RCC 7860 (cell line): ENCODE measurements at places on chromosomes 11 and 22.
A peak's percentile ranks its signal among the peaks of the same experiment; 100 is the strongest.

DNA sequence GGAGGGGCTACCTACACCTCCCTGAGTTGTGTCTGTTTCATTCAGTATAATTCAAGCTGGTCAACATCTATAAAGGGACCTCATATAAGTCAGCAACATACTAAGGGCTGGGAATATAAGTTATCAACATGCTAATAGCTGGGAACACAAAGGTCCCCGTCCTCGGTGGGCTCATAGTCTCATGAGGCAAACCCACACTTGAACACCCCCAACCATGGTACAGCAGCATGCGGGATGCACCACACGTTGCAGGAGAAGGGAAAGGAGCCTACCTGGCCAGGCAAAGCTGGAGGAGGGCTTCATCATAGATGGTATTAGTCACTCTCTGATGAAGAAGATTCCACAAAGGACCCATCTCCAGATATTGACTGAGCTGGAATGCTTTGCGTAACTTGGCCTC, 561.8 kb upstream of the B3GAT1 start:
- no peak for DNase-seq

DNA sequence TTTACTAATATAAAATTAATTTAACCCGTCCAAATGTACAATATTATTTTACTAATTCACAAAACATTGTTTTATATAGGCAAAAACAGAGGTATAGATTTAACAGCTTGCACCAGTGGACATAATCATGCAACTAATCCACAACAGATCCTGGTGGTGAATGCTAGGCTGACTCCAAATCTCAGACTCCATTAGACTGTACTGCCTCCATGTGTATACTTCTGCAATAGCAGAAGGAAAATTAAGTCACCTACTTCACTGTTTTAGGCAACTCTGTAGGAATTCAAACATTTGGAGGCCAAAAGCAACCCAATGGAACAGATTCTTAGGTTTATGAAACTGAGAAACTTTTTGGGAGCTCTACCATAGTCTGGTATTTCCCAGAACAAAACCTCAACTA, 30.0 kb upstream of the RAB39A start:
- peak; percentile 58 for DNase-seq

DNA sequence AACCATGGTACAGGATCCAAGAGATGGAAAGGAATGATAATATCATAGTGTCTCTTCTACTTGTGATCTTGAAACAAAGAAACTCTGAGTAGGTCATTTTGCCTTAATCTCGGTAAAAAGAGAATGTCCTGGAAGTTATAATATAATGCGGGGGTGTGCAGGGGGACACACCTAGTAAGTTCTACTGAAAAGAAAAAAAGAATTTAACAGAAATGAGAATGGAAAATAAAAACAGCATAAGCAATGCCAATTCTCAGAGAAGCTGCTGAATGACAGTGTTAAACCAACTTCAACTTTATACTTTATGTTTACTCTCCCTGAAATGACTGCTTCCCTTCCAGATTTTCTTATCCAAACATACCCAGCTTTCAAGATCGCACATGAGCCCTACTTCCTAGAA, 2.0 kb downstream of the HPS5 start:
- no peak for DNase-seq

DNA sequence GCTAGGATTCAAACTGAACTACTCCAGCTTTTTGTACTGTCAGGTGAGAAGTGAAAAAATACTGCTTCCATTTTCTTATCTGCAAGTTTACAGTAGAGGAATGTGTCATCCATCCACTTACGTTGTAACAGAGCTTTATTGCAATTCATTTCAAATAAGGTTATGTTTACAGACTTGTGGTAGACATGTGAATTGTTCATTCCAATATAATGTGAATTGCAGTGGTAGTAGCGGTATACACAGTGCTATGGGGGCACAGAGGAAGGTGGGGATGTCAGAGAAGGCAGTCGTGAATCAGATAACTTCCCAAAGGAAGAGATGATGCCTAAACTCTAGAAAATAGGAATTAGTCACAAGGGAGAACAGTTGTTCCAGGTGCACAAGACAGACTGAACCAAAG, 42.5 kb downstream of the CEP57 start:
- DNase-seq, result no peak

DNA sequence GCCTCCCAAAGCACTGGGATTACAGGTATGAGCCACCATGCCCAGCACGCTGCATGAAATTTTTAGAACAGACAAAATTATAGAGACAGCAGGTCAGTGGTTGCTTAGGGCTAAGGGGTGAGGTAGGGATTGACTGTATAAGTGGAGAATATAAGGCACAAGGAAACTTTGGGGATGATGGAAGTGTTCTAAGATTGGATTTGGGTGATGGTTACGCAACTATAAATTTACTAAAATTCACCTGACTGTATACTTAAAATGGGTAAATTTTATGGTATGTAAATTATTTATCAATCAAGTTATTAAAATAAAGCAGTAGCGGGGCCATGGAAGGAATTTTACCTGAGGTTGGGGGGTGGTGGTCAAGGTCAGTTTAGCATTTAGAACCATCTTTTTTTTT, 16.4 kb upstream of the POLD3 start:
- DNase-seq, result no peak

GRCh38 chr11:67354075-67355022, 1.0 kb upstream of the POLD4 start:
- DNase-seq, result peak; percentile 96

GRCh38 chr22:49239264-49240015, 588.2 kb downstream of the BRD1 start:
- no peak for DNase-seq

- no peak for DNase-seq
Measured at GRCh38 chr11:123209591-123209990, 14.5 kb upstream of the CLMP start.

DNA sequence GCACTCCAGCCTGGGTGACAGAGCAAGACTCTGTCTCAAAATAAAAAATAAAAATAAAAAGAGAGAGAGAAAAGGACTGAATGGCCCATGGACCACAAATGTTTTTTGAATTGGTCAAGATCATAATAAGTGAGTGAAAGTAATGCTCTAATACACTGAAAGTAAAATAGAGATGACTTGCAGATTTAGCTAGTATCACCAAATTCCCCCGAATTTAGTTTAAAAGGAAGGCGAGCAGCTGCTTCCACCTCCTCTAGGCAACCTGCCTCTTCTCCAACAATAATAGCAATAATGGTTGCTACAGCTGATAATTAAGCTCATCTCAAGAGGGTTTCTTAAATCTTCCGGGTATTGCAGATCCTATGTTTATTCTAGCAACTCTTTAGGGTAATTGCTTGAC, 36.8 kb downstream of the CELF1 start:
- DNase-seq, result no peak

DNA sequence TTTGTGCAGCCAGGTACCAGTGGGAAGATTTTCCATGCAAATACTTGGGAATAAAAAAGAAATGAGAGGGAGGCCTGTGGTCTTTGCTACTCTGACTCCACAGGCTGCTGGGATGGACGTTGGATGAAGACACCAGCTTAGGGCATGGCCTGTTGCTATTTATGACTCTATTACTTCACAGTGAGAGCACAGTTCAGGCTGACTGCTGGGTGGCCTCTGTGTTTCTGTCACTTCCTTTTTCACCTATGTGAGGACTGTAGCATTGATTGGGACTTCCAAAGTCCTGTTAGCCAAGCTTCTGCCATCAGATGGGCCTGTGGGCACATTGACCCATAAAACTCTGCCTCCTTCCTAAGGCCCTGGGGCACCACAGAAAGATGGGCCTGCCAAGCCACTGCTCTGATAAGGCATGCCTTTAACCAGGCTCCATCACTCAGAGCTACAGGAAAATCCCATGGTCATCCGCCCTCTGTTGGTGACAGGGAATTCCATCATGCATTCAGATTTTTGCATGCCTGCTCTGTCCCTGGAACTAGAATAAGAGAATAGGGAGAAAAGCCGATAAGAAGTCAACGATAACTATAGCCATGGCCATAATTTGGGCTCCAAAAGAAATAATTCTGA, 64.6 kb downstream of the KCNJ1 start:
- no peak for DNase-seq
